ENCODE measurements at places on chromosomes 3 and 15.

GRCh38 chr3:75631541-75631940, 32.6 kb upstream of the FRG2C start:
- DNase-seq = no peak

- DNase-seq = no peak
Observed at GRCh38 chr15:95208988-95209387, 977.6 kb downstream of the MCTP2 start.

DNA sequence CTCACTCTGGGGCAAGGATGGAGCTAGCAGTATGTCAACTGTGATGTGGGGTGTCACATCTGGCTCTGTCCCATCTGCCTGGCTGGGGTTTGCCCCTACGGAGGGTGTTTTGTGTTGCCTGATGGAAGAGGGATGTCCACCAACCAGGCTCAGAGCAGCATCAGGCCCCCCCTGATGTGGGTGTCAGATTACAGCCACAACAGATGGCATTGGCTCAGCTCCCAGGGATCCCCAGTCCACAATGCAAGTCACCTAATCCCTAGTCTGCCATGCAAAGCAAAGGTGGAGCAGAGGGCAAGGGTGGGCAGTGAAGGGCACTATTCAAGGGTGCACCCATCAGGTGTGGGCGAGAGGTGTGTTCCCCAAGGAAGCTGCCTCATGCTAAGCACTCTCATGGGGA, 48.9 kb upstream of the AMOTL2 start:
- peak; percentile 87 for DNase-seq

DNA sequence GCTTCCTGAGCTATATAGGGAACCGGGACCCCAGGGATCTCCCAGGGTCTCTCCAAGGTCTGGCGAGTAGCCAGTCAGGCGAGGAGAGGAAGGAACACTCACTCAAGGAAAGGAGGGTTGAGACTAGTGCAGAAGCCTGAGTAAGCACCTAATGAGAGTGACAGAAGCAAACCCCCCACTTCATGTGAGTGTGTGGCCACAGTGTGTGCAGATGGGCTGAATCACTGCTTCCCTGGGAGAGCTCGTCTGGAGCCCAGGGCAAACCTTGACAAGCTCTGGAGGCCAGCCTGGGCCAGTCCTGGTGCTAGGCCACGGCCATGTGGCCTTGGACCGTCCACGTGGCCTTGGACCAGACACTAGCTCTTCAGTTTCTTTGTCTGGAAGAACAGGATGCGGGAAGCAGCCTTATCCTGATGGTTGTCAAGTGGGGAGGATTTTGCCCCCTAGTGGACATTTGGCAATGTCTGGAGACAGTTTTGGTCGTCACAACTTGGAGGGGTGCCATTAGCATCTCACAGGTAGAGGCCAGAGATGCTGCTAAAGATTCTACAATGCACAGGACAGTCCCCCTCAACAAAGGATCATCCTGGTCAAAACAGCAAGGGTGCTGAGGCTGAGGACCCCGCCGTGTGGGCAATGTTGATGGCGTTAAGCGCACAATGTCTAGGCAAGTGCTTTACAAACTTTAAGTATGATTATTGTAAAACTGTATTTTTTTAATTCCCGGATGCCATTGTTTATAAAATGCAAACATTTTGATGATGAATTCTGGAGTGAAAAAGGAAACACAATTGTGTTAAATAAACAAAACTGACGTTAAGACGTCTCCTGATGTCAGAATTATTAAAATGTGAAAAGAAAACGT, 34.8 kb upstream of the CTSH start:
- peak; percentile 88 for DNase-seq

DNA sequence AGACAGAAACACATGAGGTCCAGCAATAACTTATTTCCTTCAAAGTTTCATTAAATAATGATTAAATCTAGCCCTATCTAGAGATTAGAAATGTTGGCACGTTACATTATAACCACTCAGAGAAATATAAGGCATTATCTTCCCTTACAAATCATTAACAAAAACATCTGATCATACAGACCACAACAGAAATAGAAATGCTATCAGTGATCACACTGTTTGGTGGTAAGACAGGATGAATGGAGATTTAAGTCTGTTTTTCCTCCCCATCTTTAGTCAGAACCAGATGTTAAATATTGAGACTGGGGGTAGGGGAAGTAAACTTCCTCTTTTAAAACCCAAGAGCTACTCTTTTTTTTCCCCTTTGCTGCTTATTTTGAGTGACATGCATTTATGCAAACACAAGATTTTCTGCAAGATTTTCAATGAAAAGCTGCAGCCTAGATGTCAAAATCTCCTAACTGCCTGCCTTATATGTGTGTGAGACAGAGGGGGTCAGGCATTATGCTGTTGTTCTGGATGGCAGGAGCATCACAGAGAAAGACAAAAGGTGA, 70.4 kb downstream of the CBLB start:
- DNase-seq = no peak

- DNase-seq = no peak
Observed at GRCh38 chr3:15384510-15385237, 42.7 kb downstream of the METTL6 start.

GRCh38 chr3:127566833-127567232, 23.7 kb downstream of the TPRA1 start:
- peak; percentile 74 for DNase-seq

DNA sequence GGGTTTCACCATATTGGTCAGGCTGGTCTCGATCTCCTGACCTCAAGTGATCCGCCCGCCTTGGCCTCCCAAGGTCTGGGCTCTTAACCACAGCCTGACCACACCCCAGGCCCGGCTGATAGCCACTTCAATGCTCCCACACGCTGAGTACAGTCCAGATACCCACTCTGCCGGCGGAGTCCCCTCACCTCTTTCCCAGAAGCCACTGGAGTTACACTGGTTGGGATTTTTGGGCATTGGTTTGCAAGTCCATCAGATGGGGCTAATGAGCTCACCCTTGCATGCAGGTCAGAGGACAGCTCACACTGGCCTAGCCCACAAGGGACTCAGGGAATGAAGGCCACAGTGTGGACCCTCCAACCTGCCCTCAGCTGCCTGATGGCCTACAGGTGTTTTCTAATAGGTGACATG, 60.1 kb downstream of the IQSEC1 start:
- DNase-seq = no peak
